ENCODE measurements at places on chromosomes 5 and 9.

DNA sequence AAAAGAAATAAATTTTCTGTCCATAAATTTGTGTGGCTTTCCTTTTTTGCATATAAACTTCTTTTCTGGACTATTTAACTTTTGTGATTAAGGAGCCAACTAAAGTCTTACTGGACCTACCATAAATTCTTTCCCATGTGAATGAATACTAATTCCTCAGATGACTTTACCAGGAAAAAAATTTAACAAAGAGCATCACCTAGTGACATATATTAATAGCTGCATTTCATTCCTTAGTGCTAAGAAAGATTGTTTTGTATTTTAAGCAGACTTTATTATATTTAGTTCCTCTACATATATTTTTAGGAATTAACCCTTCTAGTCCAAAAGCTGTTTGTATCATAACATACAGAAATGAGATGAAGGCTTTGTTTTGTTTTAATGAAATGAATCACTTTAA lies 64.4 kb downstream of the C9orf85 start:
- no peak for DNase-seq

DNA sequence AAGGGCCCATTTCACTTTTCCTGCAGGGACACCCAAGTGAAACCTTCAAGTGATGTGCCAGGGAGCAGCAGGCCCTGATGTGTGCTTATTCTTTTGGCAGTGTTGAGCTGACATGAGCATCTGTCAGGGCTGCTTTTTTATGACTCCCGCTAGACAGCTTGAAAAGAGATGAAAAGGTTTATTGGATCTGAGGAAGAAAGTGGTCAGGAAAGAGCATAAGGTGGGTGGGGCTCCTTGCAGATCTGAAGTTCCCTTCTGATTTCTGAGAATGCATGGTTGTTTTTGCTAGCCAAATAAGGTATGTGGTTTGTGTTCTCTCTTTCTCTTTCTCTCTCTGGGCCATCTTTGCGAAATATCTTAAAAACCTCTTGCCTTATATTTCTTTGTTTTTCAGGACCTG lies 316.1 kb downstream of the DMRT2 start:
- no peak for DNase-seq

GRCh38 chr5:128974567-128974966 lies 9.3 kb downstream of the SLC27A6 start:
- no peak for DNase-seq

DNA sequence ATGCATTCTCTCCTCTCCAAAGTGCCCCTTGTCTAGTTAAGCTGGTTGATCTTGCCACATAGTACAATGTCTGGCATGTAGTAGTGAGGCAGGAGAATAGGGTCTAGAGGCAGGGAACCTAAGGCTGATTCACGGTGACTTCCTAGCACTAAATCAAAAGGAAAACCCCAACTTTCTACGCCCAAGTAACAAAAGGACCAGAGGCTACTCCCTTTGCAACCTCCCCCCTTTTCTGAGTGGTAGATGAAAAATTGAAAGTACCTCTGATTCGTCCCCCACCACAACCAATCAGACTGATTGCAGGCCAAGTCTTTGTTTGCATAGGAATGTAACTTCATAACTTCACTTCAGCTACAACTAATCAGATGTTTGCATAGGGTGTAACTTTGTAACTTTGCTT lies 278.8 kb downstream of the PSAT1 start:
- DNase-seq: no peak

- no peak for DNase-seq
Measured at GRCh38 chr9:134440636-134441226, 114.5 kb downstream of the RXRA start.

GRCh38 chr5:21391506-21391905 lies 1403.5 kb upstream of the CDH18 start:
- no peak for DNase-seq

DNA sequence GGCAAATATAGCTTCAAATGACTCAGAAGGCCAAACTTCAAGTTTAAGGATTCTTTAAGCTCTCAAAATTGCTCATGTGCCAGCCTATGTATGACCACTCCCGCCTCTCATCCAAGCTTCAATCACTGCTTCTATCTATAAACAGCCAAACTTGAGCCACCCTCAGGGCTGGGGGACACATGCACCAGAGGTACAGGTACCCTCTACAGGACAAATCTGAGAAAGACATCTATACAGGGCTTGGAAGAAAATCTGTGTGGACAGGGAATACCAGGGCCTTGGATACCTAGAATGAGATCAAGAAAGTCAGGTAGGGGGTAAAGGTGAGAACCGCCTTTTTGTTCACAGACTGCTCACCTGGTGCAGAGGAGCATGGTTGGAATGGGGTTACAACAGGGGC lies 217.9 kb downstream of the ATPSCKMT start:
- DNase-seq: no peak

GRCh38 chr5:176929654-176930053 lies 30.5 kb upstream of the HK3 start:
- DNase-seq: no peak

- DNase-seq: no peak
Measured at GRCh38 chr5:11588803-11589202, 315.4 kb downstream of the CTNND2 start.

DNA sequence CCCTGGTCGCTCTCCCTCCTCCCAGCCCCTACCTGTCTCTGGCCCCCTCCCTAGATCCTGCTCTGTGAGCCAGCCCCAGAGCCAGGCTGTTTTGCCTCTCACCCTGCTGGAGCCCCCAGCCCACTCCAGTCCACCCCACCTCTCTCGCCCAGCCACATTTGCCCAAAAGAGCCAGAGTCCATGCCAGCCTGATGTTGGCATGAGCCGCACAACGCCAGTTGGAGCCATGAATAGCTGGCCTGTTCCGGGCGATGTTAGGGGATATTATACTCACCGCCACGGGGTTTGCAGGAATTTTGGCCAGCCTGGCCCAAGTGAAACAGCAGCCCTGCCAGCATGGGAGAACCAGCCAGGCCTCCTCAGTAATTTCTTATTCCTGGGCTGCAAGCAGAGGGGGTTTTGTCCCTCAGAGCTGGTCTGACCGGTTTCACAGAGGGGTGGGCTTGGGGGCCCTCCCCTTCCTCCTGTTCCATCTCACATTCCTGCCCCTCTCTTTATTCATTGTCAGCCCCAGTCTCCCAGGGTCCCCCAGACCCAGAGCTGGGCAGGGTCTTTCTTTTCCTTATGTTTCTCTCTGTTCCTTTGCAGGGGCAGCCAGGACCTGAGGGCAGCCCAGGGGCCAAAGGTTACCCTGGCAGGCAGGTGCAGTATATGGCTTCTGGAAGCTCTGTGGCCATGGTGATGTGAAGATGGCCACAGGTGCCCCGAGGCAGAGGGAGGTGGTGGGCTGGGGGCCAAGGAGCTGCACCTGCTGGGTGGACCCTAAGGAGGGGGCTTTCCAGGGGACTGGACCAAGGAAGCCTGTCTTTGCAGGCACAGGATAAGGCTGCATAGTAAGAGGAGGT lies 50.1 kb downstream of the COL27A1 start:
- no peak for DNase-seq

GRCh38 chr9:136925414-136926153 lies 19.0 kb downstream of the FBXW5 start:
- no peak for DNase-seq

DNA sequence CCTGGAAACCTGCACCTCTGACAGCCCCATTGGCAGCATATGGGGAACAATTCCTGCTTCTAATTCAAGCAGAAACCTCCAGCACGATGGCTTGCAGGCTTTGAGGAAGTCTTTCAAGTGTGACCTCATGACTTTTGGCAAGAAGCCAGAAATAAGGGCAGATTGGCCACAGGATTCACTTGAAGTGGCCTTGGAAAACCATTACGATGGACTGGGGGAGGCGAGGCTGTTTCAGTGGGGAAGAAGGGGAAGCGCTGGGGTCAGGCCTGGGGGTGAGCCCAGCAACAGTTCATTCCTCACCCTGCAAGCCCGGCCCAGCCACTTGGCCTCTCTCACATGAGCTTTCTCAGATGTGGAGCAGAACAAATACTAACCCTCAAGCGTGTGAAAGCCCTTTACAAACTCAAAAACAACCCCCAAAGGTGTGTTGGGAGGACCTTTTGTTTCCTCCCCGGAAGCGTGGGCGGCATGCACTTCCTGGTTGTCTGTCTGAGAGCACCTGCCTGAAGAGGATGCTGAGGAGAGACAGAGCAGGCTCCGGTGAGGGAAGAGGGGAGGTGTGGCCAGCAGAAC lies 26.9 kb upstream of the EEIG1 start:
- peak; percentile 83 for DNase-seq

DNA sequence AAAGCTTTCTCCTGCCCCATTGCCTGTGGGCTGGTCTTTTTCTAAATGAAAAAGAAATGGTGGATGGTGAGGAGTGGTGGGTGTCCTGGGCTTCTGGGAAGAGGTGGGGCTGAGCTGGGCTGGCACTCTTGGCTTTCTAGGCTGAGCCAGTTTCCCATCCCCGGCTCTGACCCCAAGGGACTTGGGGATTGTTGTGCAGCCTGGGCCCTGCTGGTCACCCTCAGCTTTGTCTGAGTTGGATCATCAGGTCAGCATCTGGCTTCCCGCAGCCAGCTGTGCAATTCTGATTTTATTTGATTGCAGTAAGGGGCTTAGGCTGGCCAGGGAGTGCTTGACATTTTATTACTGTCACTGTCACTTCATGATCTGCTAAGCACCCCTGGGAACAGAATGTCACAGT lies 25.3 kb downstream of the GLRA1 start:
- DNase-seq: no peak

DNA sequence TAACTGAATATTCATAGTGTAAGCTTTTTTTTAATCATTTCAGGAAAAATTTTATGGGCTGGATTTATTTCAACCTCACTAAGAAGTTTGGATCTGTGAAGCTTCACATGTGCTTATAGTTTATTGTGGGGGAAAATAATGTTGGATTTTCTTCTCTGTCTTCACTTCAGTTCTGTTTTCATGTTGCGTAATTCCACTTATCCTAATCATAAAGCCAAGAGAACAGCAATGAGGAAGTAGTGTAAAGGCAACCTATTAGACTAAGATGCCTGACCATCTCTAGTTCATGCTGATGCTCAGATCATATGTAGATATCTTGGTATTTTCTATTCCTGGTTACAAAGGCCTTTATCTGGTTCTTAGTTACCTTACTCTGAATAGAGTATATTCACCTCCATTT lies 50.0 kb downstream of the CD180 start:
- DNase-seq: no peak

- DNase-seq: no peak
Measured at GRCh38 chr5:158414780-158415179, 555.8 kb upstream of the CLINT1 start.

DNA sequence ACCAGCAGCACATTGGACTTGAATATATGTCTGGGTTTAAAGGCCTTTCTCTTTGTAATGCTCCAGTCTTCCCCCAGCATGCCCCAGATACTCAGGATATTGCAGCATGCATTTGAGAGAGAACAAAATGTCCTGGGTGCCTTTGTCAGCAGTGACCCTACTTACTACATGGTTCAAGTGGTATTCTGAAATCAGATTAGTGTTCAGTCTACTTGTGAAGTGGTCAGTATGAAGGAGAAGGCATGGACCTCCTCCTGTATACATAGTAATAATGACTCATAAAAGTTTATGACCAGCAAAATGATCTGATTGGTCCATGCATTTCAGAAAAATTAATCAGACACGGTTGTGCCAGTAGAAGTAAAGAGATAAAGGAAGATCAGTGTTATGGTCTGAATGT lies 25.4 kb downstream of the GPR21 start:
- DNase-seq: no peak

- no peak for DNase-seq
Measured at GRCh38 chr9:38084556-38084880, 15.5 kb upstream of the SHB start.

GRCh38 chr9:135174981-135175380 lies 87.5 kb downstream of the OLFM1 start:
- DNase-seq: no peak
